ENCODE measurements at places on chromosomes 2 and 18.

DNA sequence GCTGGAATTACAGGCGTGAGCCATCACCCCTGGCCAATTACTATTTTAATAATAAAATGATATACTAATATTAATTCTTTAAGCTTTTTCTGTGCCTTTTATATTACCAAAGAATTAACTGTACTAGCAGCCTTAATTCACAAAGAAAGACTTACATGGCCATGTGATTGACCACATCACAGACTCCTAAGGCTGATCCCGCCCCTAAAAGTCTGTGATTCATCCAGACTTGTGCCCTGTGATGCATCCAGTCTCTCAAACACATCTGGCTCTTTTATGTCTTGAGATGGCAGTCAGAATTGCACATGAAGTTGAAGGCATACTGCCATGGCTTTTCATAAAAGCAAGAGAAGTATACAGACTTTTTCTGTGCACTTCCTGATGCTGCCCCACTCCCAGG lies 91.7 kb downstream of the DTNA start:
- DNase-seq = no peak

DNA sequence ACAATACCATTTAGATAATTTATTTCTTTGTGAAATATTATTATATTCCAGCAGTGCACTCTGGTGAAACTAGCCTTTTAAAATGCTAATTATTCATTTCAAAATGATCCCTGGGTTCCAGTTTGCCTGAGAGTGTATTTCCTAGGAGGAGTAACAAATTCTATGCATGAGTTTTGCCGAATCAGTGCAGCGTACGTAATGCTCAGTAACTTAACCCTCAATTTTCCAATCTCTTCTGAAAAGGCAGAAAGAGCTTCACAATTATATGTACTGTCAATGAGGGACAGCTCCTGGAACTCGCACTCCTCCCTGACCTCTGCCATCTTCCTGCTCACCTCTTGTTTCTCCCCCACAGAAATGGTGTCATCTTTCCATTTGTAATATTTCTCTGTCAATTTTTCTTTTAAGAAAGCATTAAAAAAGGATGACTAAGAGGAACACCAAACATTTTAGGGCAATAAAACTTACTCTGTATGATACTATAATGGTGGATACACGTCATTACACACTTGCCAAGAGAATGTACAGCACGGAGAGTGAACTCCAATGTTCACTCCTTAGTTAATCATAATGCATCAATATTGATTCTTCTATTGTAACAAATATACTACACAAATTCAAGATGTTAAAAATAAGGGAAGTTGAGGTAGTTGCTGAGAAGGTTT lies 25.7 kb upstream of the XIRP2 start:
- DNase-seq = no peak

DNA sequence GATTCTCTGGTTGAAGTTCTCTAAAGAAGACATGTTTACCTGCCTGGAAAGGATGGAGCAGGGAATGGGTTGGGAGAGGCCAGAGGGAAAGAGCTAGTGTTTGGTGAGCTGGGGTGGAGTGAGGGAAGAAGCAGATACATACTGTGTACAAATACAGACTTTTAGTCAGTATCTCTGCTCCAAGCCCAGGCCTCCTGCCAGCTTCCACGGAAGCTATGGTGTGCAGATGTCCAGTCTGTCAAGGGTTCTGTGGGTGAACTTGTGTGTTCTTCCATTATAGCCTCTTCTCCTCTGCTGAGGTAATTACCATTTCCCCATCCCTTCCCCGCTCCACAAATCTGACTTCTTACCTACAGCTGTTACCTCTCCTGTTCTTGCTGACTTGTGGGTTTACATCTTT lies 208.6 kb downstream of the HRH4 start:
- no peak for DNase-seq

GRCh38 chr2:61162721-61163120 lies 733 bp downstream of the C2orf74 start:
- DNase-seq = no peak

DNA sequence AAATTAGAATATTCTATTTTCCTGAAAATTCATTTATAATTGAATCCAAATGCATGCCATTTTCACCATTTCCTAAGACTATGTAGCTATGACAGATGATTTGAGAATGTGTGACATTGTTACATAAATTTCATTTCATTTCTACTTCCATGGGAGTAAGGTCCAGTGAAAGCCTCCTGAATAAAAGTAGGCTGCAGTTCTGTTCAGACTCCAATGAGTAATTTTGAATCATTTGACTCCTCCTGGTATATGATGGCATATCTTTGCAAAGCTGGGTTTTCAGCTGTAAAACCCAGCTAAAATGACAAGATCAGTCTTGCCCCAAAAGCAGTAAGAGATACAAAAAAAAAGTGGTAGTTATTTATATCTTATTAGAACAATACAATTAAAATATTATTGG lies 101.0 kb upstream of the DNAJC10 start:
- no peak for DNase-seq

GRCh38 chr2:220687231-220687843 lies 884.8 kb downstream of the EPHA4 start:
- peak; percentile 17 for DNase-seq

GRCh38 chr2:163173591-163173990 lies 335.0 kb upstream of the KCNH7 start:
- no peak for DNase-seq

DNA sequence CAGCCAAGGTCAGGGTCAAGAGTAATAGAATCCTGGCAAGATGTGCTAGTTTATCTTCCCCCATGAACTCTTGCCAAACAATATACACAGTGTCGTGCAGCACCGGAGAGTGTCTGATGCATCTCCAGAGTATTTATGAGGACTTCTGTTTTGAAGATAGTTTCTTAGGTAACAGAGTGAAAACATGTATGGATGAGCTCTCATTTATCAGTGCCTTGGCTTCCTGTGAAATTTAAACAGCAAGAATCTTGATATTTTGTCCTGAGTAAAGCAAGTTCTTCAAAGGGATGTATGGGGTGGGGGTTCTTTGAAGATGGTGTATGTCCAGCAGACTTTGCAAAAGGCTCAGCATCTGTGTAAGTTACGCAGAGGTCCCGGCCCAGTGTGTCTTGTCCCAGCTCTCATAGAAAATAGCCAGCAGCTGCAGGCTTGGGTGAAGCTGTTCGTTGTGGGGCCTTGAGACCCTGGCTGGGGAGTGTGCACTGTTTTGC lies 361.0 kb upstream of the NT5C1B start:
- no peak for DNase-seq

DNA sequence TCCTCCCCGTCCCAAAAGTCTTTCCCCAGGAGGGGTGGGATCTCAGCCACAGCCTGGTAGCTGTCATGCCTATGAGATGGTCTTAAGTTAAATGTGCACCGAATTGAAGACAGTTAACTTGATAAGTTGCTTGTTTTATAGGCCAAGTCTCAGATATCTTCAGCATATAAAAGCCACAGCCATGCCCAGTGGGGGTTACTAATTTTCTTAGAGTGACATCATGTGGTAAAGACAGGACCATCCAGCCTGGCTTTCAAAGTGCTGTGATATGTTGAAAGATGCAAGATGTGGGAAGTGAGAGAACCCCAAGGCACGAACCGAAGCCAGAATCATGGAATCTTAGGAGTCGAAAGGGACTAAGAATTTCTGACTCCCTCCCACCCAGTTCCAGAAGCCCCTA lies 42.1 kb upstream of the FAM124B start:
- no peak for DNase-seq

GRCh38 chr2:212173756-212174510 lies 364.7 kb downstream of the ERBB4 start:
- no peak for DNase-seq

DNA sequence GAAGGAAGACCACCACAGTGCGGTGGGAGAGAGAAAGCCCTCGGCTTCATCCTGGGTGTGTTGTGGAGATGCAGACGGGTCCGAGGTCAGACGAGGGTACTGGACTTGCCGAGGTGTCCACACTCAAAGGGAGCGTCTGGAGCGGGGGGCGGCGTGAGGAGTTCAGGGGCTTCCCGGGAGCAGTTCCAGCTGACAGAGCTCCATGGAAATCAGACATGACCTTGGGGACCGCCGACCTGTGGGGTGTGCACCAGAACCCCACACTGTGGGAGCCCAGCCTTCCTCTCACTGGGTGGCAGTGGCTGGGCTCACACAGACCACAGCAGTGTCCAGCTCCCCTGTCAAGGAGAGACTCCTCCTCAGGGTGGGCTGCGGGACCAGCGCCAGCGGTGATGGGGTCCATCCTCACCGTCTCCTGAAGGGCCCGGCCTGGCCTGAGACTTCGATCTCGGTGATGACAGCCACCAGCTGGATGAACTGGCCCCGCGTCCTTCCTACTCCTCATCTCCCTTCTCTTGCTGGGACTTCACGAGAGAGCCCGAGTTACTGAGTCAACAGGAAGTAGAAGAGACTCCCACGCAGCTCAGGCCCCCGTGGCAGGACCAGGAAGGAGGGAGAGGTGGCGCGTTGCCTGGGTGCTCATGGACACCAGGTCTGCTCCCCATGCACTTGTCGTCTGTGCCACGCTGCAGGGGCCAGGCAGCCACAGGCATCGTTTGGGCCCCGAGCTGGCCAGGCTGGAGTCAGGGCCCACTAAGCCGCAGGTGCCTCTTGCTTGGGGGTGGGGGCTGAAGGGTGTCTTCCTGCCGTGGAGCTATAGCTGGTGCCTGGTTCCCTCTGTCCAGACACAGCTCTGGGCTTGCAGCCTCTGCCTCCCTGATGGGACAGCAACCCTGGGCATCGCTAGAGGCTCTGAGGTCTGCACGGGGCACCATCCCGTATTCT lies 101.9 kb upstream of the CTDP1 start:
- DNase-seq = no peak

GRCh38 chr2:204686406-204686805 lies 141.1 kb downstream of the PARD3B start:
- no peak for DNase-seq

- no peak for DNase-seq
Measured at GRCh38 chr2:27308359-27308881, at the start of gene UCN. UCN (minus strand) TSS chr2:27308445; CDS start chr2:27307895, 550 bp downstream.

- peak; percentile 75 for DNase-seq
Measured at GRCh38 chr18:11909061-11909455, 941 bp upstream of the MPPE1 start.

GRCh38 chr2:137748533-137748932 lies 215.7 kb upstream of the HNMT start:
- DNase-seq = no peak

DNA sequence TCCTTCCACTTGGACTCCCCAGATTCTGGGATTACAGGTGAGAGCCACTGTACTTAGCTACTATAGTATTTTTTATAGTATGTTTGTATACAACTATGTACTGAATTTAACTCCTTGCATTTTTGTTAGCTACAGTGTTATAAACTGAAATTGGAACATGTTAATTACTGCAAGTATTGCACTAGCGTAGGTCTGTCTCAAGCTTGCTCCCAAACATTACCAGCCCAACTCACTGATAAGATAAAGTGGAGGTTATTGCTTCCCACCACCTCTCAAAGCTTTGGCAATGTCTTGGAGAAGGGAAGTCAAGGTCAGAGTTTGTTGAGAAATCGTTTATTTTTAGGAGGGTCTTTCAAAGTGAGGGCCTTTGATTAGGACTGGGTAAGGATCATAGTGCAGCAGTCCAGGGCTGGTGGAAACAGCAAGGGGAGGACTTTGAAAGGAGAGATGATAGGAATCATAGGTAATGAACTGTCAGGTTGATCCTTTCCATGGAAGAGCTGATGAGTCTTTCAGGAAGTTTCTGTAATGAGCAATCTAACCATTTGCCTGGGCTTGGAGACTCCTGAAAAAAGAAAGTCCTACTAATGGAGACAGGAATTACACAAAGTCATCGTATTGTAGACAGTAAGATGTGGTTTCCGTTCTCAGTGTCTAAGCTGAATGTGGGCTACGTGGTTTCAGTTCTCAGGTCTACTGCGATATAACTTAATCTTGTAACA lies 257.1 kb downstream of the MYO3B start:
- no peak for DNase-seq

GRCh38 chr2:157625296-157625695 lies 3.4 kb downstream of the ACVR1C start:
- DNase-seq = no peak

- no peak for DNase-seq
Measured at GRCh38 chr2:200252265-200253067, 54.0 kb upstream of the SPATS2L start.

- no peak for DNase-seq
Measured at GRCh38 chr2:120647487-120647886, 88.2 kb upstream of the GLI2 start.

DNA sequence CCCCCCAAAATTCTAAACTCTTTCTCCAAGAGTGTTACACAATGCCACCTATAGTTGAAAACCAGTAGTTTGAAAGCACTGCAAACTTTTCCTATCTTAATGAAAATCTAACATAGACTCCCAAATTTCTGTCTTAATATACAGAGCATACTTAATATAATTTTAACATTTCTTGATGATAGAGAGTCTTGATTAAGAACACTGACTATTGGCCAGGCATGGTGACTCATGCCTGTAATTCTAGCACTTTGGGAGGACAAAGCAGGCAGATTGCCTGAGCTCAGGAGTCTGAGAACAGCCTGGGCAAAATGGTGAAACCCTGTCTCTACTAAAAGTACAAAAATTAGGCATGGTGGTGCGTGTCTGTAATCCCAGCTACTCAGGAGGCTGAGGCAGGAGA lies 34.2 kb downstream of the ASXL2 start:
- no peak for DNase-seq

GRCh38 chr2:73886357-73886756 lies 6.5 kb upstream of the ACTG2 start:
- no peak for DNase-seq

DNA sequence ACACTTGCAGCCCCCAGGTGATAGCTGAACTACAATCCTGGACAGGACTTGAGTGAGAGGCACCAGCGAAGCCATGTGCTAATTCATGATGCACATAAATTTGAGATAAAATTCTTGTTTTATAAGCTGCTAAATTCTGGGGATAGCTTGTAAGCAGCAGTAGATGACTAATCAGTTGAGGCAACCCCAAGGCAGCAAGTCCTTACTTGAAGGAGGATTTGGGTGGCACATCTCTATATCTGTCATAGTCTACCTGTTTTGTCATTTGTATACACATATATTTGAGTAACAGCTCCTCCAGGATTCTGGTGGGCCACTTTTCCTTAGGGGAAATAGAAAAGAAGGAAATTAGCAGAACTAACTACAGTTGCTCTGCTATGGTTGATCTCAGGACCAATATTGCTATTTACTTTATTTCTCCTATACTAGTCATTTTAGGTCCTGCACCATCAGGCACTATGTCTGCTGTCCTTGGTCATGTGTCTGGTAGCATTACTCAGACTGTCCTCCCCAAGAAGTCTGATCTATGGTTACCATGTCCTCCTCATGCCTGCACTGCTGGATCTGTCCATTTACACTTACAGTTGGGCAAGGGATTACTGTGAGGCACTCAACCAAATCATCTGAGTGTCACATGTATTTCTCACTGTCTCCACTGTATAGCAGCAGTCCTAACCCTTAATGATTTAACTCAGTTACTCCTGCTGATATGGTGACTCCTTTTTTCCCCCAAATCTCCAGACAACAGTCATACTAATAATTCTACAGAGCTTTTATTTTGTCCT lies 436.0 kb upstream of the CWC22 start:
- no peak for DNase-seq

DNA sequence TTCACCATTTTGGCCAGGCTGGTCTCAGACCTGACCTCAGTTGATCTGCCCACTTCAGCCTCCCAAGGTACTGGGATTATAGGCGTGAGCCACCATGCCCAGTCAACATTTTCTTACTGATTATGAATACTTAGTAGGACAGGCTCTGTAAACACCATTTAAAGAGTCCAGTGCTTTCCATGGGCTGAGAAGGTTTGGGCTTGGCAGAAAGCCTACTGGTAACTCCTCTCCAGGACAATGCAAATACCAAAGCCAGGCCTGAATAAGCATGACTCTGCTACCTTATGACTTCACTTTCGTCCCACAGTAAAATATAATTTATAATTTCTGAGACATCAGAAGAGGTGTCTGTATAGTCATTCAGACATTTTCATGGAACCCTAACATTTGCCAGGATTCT lies 60.2 kb upstream of the FAM117B start:
- DNase-seq = no peak

- no peak for DNase-seq
Measured at GRCh38 chr2:26644188-26644835, 3.1 kb upstream of the CIB4 start.
